ENCODE measurements at places on chromosomes 3 and 15.

DNA sequence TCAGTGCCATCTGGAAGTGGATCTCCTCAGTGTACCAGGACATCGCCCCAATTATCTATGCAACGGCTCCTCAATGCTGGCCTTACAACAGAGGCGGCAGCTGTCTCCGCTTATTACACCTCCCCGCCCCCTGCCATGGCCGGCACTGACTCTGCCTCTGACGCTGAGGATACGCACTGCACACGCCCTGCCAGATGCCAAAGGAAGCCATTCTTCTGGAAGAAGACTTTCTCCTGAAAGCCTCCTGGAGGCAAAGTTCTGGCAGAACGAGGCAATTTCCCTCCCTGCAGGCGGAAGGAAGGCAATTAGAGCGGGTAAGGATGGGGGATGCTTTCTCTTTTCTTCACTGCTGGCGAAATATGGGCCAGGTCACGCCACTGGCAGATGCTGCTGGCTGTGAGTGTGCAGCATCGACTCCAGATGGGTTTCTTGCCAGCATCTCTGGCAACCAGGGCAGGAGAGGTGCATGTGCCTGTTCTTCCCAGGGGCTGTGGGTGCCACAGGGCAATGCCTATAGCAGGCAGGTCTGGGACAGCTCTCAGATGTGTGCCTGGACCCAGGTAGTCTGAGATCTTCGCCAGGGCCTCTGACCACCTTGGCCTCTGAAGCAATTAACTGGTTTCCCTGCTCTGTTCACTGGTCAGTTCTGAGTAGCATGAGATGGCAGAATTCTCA is 62.2 kb upstream of the MRPS22 start:
- no peak for DNase-seq

DNA sequence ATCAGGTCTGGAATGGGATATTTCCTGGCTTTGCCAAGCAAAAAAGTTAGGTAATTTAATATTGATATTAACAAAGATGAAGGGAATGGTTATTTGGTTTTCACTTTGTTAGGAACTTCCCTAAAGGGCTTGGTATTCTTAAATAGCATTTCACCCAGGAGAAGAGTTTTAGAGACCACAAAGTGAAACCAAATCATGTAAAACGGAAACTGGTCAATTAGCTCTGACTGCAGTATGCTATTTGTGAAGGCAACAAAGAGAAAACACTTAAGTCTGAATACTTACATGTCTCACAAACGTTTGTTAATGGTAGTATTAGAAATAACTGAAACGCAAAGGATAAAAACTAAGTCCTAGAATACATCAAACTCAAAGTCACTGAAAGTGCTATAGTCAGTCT is 32.4 kb upstream of the SETMAR start:
- no peak for DNase-seq

DNA sequence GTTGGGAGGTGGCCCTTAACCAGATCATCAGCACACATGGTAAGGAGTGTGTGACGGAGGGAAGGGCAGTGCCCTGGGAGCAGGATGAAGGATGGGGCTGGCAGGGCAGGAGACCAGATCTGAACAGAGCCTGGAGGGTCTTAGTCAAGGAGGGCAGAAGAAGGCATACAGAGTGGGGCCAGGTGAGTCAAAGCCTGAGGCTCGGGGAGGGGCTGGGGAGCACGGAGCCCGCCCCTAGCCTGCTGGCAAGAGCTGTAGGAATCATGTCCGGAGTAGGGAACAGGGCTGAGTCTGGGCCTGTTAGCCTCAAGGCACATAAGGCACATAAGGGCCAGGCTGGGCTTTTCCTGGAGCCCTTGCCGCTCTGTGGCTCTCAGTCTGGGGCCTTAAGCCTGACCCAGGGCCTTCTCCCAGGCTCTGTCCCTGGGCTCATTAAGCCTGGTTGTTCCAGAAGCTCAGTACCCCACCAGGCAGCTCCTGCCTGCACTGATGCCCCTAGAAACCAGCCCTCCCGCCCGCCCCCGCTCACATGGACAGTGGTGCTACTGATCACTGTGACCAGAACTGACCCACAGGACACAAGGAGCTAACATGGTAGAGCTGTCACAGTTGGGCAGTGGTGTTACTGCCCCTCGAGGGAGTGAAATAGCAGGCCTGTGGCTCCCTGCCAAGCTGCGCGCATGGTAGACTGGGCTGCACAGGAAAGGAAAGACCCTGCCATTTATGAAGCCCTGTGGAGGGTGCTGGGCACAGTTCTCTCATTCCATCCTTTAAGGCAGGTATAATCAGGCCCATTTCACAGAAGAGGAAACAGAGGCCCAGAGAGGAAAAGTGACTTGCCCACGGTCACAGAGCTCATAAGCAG is 14.6 kb downstream of the ISG20 start:
- DNase-seq = no peak

DNA sequence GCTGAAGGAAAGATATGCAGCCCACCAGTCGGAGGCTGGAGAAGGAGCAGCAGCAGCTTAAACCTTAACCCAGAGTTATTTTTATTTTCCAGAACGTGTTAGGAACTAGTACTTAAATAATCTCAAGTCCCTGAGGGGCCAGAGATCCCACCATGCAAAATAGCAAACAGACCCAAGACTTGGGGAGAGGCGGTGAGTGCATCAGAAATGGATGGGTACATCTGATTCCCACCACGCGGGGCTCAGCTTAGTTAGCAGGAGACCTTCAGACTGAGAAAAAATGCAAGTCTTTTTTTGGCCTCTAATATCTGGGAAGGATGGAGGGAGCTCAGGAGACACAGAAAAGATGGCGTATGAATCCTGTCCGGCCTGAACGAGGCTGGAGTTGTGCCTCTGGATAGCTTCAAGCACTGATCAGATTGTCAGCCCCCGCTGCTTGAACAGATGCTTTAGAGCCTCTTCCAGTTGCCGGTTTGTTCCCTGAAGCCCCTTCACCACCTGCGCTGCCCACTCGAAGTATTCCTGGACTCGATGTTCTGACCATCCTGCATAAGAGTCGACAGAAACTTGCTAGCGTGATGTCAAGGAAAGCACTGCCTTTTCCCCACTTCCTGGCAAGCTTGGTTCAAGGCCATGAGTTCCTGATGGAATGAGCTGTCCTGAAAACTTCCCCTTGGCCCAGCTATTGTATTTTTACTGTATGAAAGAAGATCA is 1.3 kb downstream of the HDDC3 start:
- DNase-seq = no peak

DNA sequence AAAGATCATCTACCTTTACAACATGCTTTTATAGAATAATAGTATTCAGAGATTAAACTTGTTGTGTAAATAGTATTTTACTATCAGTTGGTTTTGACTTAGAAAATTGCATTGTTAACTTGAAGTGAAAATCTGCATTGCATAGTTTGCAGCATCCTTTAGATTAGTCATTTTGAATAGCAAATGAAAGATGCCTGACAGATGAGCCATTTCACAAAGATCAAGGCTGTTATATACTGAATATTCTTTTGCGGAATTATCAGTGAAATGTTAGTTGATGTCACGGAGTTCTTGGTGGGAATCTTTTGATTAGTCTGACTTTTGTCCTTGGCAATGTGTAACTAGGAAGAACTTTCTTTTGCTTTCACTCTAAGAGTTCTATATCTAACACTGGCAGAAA is 24.5 kb downstream of the RSRC1 start:
- DNase-seq = no peak

DNA sequence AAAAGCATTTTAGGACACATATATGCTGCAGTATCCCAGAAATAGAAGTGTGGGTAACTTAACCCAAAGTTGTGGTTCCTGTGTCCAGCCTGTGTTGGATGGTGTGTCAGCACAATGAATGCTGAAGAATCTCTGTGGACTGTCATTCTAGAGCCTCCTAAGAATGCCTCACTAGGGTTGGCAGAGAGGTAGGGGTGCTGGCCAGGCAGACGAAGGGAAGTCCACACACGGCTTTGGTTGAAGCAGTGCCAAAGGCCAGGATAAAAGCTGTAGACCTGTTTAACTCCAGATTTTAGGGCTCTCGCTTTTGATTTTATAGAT is 43.7 kb upstream of the TIPARP start:
- DNase-seq = no peak

DNA sequence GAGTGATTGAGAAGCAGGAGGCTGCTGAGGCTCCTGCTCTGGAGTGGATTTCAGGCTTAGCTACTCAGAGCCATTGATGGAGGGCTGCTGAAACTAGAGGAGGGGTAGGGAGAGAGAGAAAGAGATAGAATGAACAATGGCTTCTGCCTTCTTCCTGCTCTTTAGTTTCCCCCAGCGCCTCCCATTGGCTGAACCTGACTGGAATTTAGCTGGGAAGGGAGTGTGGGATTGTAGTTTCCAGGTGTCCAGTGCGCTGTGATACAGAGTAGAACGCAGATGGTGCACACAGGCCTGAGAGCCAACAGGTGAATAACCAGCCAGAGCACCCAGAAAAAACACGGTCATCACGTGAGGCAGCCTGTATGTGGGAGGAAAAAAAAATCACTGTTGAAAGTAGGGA is 140.1 kb downstream of the IL20RB start:
- DNase-seq = no peak

DNA sequence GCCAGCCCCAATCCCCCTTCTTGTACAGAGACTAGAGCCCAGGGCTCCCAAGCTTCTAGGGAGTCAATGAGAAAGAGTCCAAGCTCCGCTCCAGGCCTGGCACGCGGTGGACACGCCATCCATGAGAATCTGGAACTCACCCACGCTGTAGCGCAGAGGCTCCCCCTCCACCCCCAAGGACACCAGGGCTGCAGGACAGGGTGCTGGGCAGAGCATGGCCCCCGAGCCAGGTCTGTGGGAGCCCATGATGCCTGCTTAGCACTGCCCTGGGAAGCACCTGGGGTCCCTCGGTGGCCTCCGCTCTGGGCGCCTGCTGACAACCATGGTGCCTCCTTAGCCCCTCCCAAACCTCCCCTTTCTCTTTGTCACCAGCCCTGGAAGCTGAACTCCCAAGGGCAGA is 28.5 kb downstream of the ACSBG1 start:
- no peak for DNase-seq

GRCh38 chr15:56519000-56519399 is 54.1 kb upstream of the MNS1 start:
- no peak for DNase-seq

GRCh38 chr3:128353991-128354687 is 112.6 kb downstream of the DNAJB8 start:
- DNase-seq = peak; percentile 20

DNA sequence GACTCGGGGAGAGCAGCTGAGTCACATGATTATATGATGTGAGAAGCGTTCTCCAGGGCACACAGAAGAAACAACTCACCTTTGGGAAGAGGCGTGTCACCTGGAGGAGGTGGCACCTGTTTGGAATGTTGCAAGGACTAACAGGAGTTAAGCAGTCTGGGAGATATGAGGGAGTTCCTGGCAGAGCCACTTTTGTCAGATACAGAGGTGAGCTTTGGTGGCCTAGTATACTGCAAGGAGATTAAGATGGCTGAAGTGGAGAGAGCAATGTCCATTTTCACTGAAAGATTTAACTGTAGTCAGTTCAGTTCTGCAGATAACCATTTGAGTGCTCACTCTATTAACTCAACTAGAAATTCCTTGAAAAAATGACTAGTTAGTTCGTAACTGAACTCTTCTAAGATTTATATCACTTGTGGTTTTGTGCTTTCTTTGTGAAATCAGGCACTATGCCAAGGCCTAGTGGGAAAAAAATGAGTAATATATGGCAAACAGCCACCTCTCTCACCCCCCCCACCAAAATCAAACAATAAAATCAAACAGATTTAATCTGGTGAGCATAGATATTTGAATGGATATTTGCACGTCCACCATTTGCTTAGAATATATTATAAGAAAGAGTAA is 61.3 kb downstream of the CRYBG3 start:
- peak; percentile 72 for DNase-seq

DNA sequence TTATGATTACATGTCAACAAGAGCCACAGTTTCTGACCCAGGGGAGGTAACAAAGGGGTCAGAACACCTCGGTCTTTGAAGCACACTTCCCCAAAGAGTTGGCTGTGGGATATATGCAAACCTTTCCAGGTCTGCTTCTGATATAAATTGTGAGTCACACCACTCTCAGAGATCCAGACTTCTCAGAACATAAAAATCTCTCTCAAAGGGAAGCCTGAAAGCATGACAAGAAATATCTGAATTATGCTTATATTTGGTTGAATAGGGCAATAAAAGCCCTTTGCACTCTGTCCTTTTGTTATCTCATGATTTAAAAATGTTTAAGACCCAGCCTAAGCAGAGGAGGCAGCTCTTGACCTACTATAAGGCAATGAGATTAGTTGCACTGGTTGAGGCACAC is 56.8 kb downstream of the MYH15 start:
- no peak for DNase-seq

- DNase-seq = no peak
Measured at GRCh38 chr3:16784973-16785372, 99.8 kb upstream of the PLCL2 start.

DNA sequence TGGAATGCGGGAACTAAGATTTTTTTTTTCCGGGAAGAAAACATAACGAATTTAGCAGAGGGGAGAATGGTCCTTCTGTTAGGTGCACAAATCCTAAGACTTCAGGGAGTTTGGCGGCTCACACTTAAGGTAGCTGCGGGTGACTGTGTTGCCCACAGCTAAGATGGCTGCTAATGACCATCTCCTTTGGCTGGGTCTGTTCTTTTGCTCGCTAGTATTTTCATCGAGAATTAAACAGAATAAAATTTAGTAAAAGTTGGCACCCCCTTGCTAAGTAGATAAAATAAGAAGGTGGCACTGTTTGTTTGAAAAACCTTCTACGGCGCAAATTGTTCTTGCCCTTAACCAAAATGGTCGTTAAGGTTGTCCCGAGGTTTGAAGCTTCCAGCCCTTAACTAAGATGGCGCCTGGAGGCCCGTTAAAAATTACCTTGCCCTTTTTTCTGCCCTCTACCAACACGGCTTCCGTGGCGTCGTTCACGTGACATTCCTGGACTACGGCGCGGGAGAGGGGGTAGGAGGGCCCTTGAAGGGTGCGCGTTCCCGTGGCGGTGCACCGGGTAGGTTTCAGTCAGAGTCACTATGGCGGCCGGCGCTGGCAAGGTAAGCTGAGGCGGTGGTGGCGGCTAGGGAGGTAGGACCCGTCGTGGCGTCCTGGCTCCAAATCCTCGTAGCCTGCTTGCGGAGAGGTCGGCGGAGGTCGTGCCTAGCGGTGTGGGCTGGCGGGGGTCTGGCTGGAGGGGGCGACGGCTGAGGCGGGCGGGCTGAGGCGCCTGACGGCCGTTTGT is at the start of gene SLMAP:
TSS of gene SLMAP (plus strand) at position 569 of the 787 bp plus-strand sequence. CDS start 1,343 bp downstream, outside the sequence.
- DNase-seq = peak; percentile 98

DNA sequence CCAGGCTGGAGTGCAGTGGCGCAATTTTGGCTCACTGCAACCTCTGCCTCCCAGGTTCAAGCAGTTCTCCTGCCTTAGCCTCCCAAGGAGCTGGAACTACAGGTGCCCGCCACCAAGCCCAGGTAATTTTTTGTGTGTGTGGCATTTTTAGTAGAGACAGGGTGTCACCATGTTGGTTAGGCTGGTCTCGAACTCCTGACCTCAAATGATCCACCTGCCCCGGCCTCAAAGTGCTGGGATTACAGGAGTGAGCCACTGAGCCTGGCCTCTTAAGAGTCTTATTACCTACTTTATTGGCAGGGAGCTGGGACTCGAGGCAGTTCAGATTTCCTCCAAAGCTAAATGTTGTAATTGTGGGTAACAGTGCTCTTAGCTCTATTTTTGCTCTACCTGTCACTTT is 16.4 kb downstream of the PXYLP1 start:
- no peak for DNase-seq

Data from kidney tubule cell (primary cell).